ENCODE measurements at places on chromosomes 11 and 22.

DNA sequence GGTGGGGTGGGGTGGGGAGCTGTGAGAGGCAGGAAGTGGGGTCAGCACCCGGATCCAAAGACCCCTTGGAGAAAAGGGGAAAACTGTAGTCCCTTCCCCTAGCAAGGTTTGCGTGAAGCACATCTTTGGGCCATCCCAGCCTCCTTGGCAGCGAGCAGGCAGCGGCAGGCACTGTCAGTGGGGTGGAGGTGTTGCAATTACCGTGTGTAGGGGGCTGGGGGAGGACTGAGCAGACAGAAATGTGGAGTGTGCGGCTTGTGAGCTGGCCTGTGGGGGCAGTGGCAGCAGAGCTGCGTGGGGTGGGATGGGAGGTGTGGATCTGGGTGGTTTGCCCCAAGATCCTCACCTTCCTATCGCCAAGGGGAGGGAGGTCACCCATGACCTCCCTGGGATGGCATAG is 16.4 kb downstream of the DAGLA start:
- no peak for DNase-seq

- DNase-seq = no peak
These were observed 24.2 kb downstream of the SPTBN2 start for GRCh38 chr11:66704659-66705360.

- peak; percentile 62 for DNase-seq
These were observed 1.1 kb upstream of the GCAT start for GRCh38 chr22:37806409-37807333.

GRCh38 chr11:110249066-110249465 is 47.3 kb downstream of the RDX start:
- no peak for DNase-seq

DNA sequence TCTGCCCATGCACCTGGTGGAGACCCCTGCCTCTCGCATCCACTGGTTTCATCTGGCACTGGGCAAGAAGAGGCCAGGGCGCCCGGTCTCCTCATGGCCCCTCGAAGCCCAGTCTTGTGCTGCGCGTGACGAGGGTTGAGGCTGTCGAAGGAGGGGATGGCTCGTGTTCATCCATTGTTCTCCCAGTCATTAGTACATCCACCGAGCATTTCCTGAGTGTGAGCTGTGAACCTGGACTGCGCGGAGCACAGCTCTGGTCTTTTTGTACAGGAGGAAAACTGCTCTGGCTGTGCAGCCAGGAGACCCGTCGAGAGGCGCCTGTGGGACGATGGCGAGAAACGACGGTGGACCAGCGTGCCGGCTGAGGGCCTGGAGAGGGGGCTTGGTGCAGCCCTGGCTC is 6.8 kb downstream of the CACNA1I start:
- no peak for DNase-seq

DNA sequence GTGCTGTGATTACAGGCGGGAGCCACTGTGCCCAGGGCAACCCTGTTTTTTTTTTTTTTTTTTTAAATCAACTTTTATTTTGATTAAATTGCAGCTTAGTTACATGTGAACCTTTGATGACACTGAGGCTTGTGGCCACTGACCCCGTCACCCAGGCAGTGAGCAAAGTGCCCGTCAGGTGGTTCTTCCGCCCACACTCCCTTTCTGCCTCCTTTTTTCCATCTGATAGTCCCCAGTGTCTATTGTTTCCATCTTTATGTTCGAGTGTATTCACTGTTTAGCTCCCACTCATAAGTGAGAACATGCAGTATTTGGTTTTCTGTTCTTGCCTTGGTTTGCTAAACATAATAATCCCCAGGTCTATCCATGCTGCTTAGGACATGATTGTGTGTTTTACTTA is 110.9 kb upstream of the GRK3 start:
- DNase-seq = no peak

DNA sequence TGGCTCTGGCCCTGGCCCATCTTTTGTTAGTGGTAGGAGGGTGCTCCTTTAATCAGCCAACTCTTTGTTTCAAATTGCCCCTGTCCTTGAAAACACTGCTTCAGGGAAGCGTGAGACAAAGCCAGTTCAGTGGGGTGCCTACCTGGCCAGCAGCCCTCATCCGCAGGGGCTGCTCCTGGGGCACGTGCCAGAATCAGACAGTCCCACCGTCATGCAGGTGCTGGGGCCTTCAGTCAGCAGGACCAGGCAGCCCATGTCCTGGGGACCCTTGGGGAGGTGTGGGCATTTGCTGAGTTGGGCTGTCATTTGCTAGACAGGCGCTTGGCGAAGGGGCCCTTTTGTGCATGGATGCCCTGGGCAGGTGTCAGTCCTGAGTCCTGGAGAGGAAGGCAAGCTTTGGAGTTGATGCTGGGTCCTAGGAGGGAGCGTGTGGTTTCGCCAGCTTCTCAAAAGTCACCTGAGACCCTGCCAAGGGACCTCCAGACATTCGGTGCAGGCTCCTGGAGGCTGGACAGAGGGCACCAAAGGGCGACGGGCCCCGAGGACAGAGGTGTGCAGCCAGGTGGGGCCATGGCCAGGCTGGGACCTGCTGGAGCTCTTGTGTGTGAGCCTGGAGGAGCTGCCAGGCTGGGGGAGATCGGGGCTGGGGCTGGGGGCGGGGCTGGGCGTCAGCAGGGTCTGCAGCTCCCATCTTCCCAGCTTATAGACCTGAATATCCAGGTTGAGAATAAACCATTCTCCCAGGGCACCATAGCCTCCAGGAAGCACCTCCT is 15.0 kb upstream of the RTN4R start:
- no peak for DNase-seq

DNA sequence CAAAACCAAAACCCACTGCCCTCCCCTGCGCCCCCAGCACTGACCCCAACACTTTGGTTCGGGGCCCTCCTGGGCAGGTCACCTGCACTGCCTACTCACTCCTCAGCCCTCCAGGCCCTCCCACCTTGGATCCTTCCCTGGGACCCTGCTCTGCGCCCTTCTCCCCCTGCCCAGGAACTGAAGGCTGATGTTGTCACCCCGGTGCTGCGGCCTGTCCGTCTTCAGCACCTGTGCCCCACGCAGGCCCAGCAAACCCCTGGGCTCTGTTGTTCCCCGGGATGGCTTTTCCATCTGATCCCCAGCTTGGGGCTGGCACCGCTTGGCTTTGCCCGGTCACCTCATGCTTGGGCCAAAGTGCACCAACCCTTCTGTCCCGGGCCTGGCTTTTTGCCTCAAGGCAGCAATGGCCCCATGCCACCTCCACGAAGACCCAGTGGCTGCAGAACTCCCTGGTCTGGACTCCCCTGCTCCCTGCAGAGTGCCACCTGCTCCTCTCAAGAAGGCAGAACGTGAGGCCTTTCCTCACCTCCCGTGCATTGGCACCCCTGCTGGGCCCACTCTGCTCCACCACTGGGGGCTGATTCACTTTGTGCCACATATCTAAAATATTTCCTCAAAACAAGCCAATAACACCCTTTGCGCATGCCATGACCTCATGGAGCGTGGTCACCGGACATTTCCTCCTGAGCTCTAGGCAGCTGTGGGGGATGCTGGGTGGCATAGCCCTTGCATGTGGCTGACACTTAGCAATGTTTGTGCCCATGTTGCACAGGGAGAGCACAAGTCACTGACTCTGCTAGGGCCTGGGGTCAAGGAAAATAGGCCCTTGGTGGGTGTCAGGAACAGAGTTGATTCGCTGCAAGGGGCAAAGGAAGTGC is 8.8 kb downstream of the PPM1F start:
- DNase-seq = no peak

- peak; percentile 28 for DNase-seq
These were observed 575 bp downstream of the MFNG start for GRCh38 chr22:37485395-37486223.

Measured in right kidney (tissue), 9 donors.